Stimulated activated CD4-positive, alpha-beta T cell treated with anti-CD3 and anti-CD28 coated beads, Interleukin-1b, Interleukin-23, amount 100 ng/mL, for 1 hour (primary cell): ENCODE measurements at places on chromosomes 5 and 9.

- no peak for DNase-seq
Measured at GRCh38 chr9:13535141-13535540, 255.6 kb upstream of the MPDZ start.

DNA sequence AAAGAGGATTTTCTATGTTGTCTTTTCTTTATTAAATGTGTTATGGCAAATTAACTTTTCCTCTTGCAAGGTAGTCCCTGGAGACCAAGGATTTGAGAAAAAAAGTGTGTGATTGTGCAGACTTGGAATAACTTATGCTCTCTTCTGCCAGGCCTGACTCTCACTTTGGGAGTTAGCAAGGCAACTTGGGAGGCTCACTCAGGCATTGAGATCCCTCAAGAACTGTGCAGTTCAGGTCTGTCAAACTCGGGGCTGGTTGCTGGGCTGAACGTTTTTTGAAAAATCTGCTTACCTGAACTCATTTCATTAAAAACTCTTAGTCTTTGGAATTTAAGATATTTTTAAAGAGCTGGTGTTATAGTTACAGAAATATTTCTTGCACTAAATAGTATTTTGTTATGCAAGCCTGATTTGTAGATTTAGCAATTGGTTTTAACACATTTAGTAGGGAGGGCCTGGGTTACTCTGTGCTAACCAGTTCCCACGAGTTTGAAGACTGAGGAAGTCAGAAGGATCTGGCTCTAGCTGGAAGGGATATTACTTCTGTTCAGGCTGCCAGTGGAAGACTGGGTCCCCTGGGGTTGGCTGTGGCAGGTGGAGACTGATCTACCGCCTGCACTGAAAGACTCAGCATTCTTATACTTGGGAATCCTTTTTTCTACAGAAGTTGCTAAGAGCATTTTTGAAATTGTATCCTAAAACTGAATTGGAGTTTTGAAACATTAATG, 150.4 kb upstream of the PCSK5 start:
- DNase-seq = no peak

- no peak for DNase-seq
Measured at GRCh38 chr9:114273461-114273881, 49.4 kb upstream of the ORM1 start.

DNA sequence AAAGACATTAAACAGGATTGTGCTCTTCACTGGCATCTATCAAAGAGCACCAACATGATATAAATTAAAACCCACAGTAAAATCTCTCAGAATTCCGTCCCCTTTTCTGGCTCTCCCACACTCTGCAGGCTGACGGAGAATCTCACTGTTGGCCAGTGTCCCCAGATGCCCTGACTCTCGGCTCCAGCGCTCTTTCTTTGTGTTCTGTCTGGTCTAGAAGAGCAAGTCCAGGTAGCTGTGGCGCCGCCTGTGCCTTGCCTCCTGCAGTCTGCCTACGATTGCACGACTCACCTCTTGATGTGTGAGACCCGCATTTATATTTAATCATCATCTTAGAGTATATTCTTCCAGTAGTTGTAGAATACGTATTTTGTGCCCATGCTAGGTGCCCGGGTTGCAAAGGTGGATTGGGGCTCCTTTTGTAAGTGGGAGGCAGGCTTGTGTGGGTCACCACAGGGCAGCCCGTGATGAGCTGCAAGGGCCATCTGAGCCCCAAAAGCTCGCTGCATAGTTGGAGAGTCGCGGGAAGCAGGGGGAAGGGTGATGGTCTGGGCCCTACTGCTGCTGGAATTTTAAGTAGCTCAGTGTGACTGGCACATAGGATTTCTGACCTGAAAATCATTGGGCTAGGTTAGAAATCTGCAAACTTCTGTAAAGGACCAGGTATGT, 55.6 kb downstream of the EHMT1 start:
- DNase-seq = no peak
